ENCODE measurements at places on chromosomes 16 and 17. TPM values are rescaled to one million over a fixed set of nuclear protein-coding genes. Genes with fewer than 3 reads are reported as not detected.
A peak's percentile ranks its signal among the peaks of the same experiment; 100 is the strongest.

Gene COG4
- polyA plus RNA-seq = 49.1 TPM

GRCh38 chr16:67846063-67846319 lies 742 bp upstream of the NUTF2 start:
- DNase-seq = no peak

- DNase-seq = no peak
Measured at GRCh38 chr17:66625311-66625767, 209.6 kb upstream of the CACNG5 start.

DNA sequence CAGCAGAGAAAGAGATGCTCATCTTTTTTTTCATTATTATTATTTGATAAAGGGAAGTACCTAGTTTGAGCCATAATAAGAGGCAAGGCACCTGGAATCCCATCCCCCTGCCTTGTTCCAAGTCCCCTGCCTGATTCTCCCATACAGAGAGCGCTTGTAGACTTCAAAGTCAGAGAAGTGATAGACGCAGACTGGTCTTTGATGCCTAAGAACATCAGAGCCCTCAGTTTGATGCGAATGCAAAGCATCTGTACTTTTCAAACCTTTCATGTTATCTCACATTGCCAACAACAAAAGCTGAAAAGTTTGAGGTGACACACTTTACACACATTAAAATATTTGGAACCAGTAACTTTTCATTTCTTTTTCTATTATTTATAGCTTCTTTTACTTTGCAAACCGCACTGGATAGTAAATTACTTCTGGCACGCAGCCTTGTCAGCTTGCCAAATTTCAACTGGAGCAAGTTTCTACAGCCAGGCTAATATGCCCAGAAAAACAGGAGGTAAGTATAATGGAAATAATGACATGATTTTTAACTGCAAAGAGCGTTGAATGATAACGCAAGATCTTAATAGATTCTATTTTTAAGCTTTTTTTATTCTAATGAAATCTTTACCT lies 5.9 kb upstream of the UTP6 start:
- DNase-seq = no peak

DNA sequence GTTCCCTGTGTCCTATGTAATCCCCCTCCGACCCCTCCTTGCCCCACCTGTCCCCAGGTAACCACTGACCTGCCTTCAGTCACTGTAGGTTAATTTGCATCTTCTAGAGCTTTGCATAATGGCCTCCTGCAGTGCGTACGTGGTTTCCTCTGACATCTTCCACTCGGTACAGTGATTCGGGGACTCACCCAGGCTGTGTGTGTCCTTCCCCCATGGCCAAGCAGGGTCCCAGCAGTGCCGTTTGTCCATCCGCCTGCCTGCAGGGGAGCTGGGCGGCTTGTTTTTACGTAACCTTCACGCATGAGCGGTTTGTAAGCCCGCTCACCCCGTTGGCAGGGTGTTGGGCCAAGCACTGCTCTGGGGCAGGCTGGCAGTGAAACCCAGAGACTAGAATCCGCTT lies 7.9 kb downstream of the MAPK8IP3 start:
- no peak for DNase-seq

GRCh38 chr16:31874366-31875111 lies 932 bp downstream of the ZNF267 start:
- no peak for DNase-seq

DNA sequence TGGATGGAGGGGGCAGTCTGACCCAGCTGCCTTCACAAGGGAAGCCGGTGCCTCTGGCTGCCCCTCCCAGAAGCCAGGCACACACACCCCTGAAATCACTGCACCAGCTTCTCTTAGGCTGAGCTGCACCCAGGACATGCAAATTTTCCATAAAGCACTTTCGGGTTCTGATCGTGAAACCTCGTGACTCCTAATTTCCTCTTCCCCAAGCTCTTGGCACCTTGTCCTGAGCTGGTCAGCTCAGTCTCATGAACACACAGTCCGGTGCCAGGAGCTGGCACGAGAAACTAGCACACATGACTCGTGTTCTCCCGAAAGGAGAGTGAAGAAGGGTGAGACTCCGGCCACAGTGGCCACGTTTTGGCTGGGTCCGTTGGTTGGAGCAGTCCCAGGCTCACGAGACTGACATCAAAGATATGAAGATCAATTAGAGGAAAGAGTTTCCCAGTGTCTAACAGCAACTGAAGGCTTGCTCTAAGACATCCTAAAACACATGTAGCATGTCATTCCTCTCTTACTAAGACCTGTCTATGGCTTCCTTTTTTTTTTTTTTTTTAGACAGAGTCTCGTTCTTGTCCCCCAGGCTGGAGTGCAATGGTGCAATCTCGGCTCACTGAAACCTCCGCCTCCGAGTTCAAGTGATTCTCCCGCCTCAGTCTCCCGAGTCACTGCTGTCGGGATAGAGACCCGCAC lies 9.2 kb upstream of the ABR start:
- no peak for DNase-seq

DNA sequence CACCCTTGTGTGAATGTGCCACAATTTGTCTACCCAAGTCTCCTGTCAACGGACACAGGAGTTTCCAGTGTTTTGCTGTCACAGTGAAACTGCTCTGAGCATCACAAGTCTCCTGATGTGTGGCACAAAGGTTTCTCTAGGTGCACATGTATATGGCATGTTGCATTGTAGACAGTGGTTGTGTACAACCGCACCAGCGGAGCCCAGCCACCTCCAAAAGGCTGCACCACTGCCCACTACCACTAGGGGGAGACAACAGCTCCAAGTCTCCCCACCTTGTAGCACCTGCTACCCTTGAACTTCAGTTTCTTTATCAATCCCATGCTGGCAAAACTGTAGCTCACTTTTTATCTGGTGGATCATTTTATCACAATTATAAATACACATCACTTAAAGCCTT lies 95.5 kb upstream of the ZNF469 start:
- DNase-seq = peak; percentile 86

GRCh38 chr16:23420011-23420410 lies 33.0 kb downstream of the COG7 start:
- DNase-seq = no peak

DNA sequence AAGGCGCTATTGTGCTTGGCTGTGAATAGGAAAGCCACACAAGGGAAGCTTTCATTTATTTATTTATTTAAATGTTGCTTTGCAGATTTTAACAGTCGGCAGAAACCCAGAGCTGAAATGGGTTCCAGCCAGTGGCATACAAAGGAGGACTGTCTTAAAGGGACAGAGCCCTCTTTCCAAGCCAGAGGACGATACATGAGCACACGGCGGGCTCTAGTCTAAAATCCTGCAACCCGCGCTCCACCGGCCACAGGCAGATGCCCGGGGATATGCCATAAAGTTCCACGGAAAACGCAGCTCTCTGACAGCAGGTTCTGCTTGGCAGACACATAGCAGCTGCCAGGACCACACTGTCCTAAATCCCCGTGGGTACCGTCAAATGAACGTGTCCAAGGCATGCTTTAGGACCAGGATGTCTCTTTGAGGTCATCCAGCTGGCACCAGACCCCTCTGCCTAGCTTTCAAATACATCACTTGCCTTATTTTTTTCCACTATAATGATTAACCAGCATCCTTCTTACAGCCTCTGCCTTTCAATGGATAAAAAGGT lies 64.6 kb downstream of the CYTH1 start:
- no peak for DNase-seq

DNA sequence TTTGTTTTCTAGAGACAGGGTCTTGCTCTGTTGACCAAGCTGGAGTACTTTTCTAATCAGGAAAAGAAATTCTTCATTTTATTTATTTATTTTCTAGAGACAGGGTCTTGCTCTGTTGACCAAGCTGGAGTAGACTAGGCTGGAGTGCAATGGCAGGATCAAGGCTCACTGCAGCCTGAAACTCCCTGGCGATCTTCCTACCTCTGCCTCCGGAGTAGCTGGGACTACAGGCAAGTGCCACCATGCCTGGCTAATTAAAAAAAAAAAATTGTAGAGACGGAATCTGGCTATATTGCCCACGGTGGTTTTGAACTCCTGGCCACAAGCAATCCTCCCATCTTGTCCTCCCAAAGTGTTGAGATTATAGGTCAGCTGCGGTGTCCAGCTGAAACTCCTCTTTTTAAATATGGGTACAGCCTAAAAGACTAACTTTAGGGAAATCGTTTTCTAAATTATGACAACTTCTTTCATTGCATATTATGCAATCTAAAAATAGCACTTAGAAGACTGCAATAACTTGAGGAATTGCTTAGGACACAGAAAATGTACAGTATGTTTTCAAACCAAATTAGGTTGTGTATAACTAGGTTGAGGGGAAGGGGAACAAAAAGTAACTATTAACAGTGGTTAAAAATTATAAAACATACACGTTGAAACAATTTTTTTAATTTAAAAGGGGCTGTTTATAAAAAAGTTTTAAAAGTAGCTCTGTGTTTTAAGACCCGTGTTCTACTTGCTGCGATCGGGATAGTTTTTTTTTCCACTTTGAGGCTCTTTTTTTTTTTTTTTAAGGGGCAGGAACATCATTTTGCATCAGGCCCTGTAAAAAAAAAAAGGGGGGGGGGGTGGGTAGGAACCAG lies 4.7 kb downstream of the PRAC1 start:
- DNase-seq = no peak
